Femur (tissue), 1 donor: ENCODE measurements at places on chromosomes 4 and X.

- no peak for DNase-seq
Observed at GRCh38 chr4:141826260-141826659, 189.9 kb downstream of the IL15 start.

GRCh38 chr4:93201471-93202096 lies 627.0 kb upstream of the ATOH1 start:
- no peak for DNase-seq

DNA sequence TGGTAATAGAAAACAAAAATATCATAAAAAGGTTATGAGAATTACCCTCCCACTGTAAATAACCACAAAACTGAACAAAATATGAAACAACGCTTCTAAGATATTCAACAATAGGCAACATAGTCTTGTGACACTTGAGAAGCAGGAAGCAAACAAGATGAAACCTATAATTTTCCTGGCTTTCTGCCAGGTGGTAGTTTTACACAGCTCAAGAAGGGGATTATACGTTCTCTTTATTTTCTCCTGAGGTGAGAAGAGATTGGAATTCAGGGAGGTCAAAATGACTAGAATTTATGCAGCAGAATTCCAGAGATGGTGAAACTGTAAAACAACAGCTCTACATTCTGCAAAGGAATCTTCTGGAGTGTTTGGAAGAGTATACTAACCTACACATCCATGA lies 186.0 kb downstream of the HHIP start:
- DNase-seq = no peak

DNA sequence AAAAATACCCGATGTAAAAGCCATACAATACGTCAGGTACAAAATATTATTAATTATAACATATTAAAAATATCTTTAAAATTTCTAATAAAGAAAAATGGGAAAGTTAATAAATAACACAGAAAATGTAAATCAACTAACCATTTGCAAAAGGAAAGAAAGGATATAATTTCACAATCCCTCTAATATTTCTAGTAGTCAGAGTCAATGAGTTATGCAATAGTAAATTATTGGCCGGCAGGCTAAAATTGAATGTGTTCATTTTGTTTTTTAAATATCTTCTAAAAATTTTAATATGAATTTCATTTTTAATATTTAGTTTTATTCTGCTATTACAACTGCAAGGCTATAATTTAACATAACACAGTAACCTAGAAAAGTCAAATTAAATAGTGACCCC lies 155.7 kb downstream of the FBXW7 start:
- DNase-seq = no peak

- no peak for DNase-seq
Observed at GRCh38 chr4:184167576-184167975, 50.1 kb downstream of the ENPP6 start.

DNA sequence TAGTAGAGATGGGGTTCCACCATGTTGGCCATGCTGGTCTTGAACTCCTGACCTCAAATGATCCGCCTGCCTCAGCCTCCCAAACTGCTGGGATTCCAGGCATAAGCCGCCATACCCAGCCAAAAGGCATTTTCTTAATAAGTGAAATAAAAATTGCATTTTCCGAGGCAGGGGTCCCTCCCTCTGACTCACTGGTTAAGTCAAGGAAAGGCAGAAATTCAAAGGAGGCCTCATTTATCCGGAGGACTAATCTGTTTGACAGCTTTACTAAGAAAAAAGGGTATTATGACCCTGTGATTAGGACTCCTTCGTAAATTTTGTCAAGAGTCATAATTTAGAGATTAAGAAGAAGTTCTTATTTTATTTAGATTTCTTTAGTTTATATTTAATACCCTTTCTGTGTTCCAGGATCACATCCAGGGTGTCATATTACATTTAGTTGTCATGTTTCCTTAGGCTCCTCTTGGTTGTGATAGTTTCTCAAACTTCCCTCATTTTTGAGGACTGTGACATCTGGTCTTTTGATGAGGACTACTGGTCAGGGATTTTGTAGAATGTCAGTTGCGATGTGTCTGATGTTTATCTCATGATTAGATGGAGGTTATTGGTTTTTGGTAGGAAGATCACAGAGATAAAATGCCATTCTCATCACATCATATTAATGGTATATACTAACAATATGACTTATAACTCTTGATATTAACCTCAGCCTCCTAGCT lies 753.7 kb upstream of the AMOT start:
- DNase-seq = no peak

GRCh38 chrX:47078129-47079043 lies at the start of gene RGN:
Gene RGN (plus strand): TSS chrX:47078443. CDS start chrX:47081145, 2,702 bp downstream.
- no peak for DNase-seq
